Femur (tissue), 1 donor: ENCODE measurements at places on chromosomes 3 and 15.

DNA sequence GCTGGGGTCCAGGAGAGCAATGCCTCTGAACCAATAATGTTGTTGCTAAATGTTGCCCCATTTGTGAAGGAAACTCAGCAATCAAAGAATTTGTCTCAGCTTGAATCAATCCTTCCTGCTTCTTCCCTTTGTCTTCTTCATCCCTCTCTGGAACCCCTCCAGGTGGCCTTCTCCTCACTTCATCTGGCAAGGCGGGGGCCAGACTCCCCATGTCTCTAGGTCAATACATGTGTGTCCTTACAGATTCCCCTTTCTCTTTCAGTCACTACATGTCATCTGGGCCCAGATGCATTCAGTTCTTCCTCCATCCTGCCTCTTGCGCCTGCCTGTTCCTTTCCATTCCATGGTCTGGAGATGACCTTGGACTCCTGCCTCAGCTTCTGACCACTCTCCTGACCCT, 8.0 kb upstream of the LTF start:
- DNase-seq: no peak

GRCh38 chr3:127102188-127102520, 90.8 kb upstream of the PRR23E start:
- DNase-seq: no peak

DNA sequence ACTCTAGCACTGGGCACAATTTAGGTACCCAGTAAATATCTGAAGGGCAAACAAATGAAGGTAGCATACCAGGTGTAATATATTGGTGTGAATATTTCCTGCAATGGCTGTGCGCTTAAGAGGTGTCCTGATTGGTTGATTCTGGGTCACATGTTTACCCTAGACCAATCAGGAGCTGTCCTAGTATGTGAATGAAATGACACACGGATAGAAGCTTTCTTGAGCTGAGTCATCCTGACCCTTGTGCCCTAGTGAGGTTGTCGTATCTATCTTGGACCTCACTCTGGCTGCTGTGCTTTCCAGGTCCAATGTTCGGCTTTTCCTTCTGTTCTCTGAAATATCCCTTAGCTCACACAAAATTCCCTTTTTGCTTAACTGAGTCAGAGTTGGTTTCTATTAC, 58.1 kb upstream of the FOXP1 start:
- DNase-seq: no peak

GRCh38 chr3:195186041-195186709, 84.8 kb downstream of the XXYLT1 start:
- DNase-seq: no peak

DNA sequence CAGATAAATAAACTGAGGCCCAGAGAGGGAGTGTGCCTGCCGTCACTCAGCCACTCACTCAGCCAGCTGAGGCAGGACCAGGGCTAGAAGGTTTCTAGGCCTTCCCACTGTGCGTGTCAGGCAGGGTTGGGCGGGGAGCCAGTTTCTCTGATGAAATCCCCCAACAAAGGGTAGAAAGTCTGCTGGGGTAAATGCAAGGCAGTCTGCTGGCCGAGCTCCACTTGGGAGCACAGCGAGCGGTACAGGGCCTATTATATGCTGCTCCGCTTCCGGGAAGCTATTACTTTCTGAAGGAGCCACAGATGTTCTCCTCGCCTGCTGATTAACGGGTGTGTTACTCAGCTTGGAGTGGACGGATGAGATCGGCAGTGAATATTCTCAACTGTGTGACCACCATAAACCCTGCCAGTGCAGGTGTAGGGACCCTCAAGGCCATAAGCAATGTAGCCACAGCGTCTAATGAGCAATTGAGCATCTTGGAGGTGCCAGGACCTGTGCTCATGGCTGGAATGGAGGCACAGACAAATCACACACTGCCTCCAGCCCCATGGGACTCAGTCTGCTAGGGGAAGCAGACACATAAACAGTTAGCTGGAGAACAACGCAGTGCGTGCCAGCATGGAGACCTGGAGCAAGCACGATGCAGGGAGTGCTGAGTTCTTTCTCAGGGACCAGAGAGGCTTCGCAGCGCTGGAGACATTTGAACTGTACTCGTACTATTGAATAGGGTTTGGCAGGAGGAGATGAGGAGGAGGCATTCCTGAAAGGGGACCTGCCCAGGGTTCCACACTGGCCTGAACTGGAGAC, 42.1 kb downstream of the CORO2B start:
- peak; percentile 85 for DNase-seq

GRCh38 chr3:155243512-155243921, 50.0 kb downstream of the STRIT1 start:
- no peak for DNase-seq

- DNase-seq: no peak
These were observed 83.6 kb downstream of the IGSF11 start for GRCh38 chr3:118951089-118951488.

DNA sequence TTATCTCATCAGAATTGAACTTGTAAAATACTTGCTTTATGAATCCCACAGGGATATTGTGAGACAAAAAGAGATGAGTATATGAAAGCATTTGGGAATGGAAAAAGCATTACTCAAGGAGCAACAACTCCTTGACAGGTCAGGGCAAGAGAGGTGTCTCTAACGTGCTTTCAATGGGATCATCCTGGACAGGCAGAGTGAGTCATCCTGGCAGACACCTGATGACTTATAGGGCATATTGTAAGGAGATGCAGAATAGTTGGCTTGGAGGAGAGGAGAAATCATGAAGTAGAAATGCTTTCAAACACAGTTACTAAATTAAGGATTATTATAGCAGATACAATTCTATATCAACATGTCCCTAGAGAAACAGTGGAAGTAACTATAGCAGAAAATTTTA, 71.9 kb upstream of the THSD4 start:
- no peak for DNase-seq

DNA sequence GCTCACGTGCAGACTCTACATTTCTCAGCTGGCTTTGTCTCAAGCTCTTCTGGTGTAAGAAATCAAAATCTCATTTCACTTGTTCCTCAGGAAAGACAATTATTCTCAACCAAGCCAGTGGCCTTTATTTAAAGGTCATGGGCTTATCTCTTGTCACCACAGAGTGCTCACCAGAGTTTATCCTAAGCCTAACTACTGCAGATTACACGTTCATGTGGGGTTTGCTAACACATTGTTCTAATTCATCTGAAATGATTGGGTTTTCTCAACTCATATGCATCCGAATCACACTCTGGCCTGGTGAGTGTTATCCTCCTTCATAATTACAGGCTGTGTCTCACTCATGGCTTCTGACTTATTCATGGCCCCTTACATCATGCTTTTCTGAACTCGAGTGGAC, 83.3 kb upstream of the TSC22D2 start:
- no peak for DNase-seq

- DNase-seq: no peak
These were observed 10.0 kb upstream of the TBC1D5 start for GRCh38 chr3:17752436-17752835.

GRCh38 chr3:99901200-99901926, 83.7 kb downstream of the CMSS1 start:
- no peak for DNase-seq

DNA sequence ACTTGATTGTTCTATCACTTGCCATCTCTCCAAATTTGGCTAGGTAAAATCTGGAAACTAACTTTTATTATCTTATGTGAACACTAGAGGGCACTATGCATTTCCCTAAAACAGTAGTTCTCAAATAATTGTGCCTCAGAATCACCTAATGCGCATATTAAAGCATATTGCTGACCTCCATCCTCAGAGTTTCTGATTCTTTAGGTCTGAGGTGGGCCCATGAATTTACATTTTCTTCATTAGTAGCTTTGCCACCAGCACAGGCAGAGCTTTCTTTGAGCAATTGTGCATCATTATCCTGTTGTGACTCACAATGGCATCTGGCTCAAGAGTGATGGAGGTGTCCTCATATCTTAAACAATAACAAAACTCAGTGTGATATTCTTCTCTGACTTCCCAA, 17.5 kb upstream of the BCHE start:
- DNase-seq: no peak

GRCh38 chr15:64502151-64502550, 41.8 kb downstream of the ZNF609 start:
- DNase-seq: no peak

DNA sequence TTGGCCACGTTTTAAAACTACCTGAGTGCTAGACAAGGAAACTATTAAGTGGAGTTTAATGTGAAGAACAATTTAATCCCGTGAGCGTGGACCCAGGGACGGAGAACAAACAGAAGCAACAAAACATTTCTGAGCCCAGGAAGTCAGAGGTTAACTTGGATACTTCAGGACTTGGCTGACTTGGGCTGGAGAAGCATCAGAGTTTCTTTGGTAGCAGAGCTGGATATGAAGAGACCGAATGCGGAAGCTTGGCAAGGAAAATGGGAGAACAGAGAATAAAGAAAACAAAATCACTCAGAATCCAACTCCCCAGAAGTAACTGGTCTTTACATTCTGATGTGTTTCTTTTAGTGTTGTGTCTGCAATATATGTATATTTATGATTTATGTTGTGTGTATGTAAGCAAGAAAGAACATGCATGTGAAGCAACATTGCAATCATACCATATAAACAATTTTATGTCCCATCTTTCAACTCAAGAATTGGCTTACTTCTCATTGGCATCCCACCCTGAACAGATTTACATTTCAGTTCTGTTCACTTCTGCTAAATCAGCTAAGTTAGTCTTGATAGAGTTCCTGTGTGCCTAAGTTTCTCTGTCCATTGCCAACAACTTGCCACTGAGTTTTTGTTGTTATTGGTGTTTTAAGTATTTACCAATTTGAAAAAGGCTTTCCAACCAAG, 17.2 kb upstream of the PLOD2 start:
- DNase-seq: no peak

DNA sequence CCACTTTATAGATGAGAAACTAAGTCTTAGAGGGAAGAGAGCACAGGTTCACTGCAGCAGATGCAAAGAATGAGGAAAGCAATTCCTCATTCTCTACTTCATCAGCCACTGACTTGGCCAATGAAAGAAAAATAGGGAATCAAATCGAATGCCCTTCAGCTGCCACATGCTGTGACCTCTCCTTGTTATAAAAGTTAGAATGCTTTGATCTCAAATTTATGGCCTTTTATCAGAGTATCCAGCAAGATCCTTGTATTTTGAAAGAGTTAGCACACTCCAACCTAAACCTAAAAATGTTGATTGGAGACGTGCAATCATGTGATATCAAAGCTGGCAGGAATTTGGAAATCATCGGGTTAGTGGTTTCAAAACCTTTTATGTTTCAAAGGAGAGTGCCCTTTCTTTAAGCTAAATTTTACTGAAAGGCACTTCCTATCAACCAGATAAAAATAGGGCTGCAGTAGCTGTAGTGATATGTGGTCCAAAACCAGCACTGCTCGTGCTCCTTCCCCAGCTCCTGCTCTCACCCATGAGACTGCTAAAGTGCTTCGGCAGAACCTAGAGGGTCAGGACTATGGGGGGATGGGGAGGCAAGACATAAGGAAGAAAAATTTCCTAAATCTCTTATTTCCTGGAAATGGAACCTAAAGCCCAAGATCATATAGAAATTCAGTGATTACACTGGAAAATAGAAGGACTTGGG, 617.0 kb downstream of the PYDC2 start:
- no peak for DNase-seq

DNA sequence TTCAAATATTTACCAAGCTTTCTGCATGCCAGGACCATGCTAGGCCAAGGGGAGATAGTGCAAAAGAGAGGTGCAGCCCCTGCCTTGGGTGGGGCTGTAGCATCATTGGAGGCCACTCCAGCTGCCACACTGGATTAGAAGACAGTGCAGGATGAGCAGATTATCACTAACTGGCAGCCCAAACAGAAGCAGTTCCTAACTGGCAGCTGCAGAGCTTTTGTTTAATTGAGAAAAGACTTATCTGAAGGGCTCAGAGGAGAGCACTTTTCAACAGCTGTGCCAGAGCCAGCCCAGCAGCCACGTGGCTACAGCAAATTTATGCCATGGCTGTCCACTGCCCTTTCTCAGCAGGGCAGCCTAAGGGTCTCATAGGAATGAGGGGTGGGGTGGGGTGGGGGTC, 13.5 kb upstream of the ACSBG1 start:
- DNase-seq: no peak

- no peak for DNase-seq
These were observed 23.8 kb downstream of the VPS39 start for GRCh38 chr15:42184296-42184695.

DNA sequence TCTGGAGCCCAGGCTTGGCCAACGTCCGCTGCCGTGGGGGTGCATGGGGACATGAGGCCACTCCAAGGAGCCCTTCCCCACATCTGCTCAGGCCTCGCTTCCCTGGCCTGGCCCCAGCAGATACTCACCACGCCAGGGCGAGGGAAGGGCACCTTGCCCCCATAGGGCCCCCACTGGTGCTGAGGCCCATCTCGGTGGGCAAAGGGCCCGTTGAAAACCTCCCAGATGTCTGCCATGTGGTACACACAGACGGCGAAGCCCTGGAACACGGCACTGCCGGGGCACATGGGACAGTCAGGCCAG, 4.7 kb downstream of the SEMA3G start:
- DNase-seq: no peak

DNA sequence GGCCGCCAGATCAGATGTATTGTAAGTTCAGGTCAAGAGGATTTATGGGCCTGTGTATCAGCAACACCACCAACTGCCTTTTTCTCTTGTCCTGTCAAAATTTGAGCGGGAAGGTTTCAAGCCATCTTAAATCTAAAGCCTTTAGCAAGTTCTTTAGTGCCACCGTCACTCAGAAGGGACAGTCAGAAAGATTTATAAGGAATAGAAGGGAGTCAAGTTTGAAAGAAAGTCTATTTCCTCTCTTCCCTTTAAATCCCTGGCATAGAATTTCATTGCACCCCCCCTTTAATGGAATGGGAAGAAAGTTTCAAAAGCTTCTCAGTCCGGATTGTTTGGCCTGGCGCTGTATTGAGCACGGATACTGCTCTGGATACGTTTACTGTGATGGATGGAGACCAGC, 359.4 kb downstream of the FEZF2 start:
- no peak for DNase-seq

DNA sequence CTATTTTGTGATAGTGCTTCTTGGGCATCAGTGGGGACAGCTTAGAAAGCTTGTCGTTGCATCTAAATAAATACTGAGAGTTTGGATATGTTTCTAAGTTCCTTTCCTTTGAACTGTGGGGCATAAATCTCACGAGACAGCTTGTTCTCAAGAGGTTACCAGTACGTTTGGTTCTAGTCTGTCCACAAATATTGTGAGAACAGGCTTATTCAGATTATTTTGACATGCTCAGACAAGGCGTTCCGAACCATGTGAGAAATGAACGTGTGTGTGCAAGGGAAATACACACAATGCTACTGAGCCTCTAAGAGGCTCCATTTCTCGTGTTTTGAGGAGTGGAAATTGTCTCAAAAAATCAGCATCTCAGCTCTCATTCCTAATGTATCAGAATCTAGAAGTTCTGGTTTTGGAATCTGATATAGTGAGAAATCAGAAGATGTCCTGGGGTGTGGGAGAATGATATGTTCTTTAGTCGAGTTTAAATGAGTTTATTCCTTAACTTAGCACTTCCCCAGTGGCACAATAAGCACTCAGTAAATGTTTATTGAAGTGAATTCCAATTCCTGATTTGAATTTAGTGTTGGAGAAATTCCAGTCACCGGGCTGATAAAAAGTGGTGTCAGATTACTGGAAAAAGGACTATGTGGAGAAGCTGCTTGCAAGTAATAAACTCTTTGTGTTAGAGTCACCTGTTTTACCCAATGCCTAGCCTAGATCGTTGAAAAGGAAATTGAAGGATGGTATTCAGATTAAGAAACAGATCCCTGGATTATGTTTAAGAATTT, 481.5 kb downstream of the LPP start:
- DNase-seq: no peak

- DNase-seq: no peak
These were observed 21.5 kb downstream of the AGTR1 start for GRCh38 chr3:148718982-148719862.

GRCh38 chr3:134709561-134710312, 58.9 kb upstream of the KY start:
- DNase-seq: no peak

- DNase-seq: peak; percentile 63
These were observed 908.4 kb downstream of the EPHA3 start for GRCh38 chr3:90015688-90016356.
